ENCODE measurements at places on chromosomes 7 and 10. TPM values are rescaled to one million over a fixed set of nuclear protein-coding genes. Genes with fewer than 3 reads are reported as not detected.

The PRPF18 gene
- 21.5 TPM for total RNA-seq

The TMEM229A gene
- total RNA-seq, result not detected

DNA sequence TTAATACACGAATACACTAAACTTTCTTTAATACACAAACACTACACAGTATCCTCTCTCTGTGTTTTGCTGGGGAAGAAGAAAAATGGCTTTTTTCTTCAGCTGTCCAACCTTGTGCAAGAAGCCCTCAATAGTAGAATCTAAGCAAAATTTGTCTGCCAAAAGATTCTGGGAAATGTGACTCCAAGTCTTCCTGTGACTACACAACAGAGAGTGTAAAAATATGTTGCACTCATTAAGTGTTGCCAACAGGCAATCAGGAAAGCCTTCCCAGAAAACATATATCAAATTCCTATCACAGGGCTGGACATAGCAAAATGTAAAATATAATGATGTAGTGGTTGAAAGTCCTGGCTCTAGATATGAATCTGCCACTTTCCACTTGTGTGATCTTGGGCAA is 825.1 kb upstream of the ZWINT start:
- no peaks in the 10 kb centered on the region for H3K27me3 ChIP-seq
- H3K4me3 ChIP-seq, result no peak overlapping the region
- H3K4me1 ChIP-seq, result no peaks in the 10 kb centered on the region
- DNase-seq, result no peak

- peaks cover 25% of the 10 kb centered on the region for H3K4me1 ChIP-seq
- no peak overlapping the region for H3K27ac ChIP-seq
- H3K27me3 ChIP-seq, result no peaks in the 10 kb centered on the region
- no peak overlapping the region for H3K4me3 ChIP-seq
These were observed 186.1 kb downstream of the SRPK2 start for GRCh38 chr7:105202616-105203015.

The IQUB gene
- total RNA-seq, result 0.05 TPM
